ENCODE measurements at places on chromosomes 13 and 19.

DNA sequence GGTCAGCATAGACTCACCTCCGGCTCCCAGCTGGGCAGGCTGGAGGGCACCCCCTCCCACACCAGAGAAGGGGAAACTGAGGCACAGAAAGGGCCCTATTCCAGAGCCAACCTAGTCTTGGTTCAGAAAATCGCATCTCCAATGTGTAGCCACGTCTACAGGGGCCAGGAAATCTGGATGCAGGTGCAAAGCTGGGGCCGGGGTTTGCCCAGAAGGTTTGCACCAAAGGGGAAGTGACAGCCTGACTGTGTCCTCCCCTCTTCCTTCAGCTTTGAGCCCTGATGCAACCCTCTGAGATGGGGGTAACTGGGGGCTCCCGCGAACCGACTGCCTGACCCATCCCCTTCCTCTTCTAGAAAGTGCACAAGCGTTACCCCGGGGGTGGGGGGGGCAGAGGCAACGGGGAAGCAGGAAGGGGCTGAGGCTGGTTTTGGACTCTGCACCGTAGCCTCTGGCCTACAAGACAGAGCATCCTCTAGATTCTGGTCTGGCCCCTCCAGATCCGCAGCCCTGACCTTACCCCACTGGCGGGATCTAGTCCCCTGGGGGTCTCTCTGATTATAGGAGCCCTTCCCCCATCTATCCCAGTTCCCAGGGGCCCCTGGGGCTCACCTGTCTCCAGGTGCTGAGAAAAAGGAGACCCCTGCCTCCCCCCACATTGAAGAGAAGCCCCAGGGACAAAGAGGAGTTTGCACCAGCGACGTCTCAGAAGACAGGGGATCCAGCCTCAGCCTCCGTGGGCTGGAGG lies 1.1 kb upstream of the ONECUT3 start:
- DNase-seq, result no peak

- DNase-seq, result no peak
Observed at GRCh38 chr13:108573455-108573854, 56.0 kb upstream of the MYO16 start.

DNA sequence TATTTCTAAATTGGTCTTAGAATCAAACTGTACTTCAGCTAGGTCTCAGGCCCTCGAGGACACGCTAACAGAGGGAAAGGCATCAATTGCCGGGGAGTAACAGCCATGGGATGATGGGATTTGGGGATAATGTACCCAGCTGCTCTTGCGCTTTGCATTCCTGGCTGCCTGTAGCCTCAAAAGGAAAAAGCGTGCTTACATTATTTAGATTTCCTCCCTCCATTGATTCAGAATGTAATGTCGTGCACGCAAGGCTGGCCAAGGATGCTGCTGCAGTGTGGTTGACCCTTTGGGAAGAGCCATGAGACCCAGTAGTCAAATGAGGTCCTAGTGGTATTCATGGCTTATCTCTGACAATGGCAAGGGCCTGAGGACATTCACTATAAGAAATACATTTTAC lies 95.1 kb downstream of the SLC7A1 start:
- no peak for DNase-seq

DNA sequence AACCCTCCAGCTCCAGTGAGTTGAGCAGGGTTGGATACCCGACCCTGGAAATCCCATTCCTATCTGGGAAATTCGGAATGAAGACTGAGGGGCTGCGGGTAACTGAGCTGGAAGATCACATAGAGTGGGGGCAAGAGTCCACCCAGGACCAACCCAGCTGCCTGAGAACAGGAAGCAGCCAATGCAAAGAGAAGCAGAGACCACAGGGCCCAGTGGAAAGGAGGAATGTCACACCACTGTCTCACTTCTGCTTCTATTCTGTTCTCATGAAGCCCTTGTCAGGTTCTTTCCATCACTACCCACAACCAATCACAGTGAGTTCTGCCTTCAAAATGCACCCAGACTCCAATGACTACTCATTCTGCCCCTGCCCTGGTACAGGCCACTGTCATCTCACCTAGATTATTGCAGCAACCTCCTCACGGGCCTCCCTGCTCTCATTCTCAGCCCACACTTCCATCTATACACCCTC lies 15.3 kb downstream of the DYRK1B start:
- DNase-seq, result no peak

GRCh38 chr13:100476963-100477362 lies 111.6 kb downstream of the GGACT start:
- DNase-seq, result no peak

GRCh38 chr19:810883-811489 lies 10.8 kb downstream of the PLPPR3 start:
- no peak for DNase-seq

GRCh38 chr13:42274386-42275097 lies 2.6 kb downstream of the AKAP11 start:
- DNase-seq, result no peak

GRCh38 chr13:30712536-30713532 lies 22.5 kb upstream of the ALOX5AP start:
- DNase-seq, result no peak

DNA sequence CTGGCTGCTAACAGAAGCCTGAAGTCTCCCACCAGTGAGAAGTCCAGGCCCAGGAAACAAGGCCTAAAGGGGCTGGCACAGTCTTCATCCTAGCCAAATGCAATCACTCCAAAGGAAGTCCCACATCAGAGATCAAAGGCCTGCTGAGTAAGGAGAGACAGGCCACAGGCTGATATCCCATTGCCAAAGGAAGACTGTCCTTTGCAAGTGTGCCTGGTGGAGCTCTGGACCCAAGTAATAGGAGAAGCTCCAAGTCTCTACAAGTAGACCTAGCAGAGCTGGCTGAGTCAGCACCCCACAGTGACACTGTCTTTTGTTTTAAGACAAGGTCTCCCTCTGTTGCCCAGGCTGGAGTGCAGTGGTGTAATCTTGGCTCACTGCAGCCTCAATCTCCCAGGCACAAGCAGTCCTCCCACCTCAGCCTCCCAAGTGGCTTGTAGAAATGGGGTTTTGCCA lies 4.5 kb downstream of the DBP start:
- no peak for DNase-seq

DNA sequence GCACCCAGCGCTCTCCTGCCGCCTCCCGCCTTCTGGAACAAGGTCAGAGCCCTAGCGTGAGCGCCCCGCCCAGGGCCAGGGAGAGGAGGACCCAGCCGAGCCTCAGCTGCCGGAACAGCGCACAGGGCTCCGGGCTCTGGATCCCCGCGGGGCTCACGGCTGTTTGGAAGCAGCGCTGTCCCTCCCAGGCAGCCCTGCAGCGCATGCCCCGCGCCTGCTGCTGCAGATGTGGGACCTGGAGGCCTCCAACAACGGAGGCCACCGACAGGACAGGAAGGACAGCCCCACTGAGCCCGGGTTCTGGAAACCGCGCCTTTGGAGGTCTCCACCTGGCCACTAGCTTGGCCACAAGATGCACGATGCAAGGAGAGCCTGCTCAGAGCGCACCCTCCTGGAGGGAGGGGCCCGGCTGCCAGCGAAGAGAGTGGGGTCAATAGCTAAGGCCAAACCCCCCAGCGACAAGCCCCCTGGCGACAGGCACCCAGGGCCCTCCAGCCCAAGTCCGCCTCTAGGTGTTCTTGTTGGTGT lies 12.6 kb downstream of the ZSCAN18 start:
- DNase-seq, result no peak

DNA sequence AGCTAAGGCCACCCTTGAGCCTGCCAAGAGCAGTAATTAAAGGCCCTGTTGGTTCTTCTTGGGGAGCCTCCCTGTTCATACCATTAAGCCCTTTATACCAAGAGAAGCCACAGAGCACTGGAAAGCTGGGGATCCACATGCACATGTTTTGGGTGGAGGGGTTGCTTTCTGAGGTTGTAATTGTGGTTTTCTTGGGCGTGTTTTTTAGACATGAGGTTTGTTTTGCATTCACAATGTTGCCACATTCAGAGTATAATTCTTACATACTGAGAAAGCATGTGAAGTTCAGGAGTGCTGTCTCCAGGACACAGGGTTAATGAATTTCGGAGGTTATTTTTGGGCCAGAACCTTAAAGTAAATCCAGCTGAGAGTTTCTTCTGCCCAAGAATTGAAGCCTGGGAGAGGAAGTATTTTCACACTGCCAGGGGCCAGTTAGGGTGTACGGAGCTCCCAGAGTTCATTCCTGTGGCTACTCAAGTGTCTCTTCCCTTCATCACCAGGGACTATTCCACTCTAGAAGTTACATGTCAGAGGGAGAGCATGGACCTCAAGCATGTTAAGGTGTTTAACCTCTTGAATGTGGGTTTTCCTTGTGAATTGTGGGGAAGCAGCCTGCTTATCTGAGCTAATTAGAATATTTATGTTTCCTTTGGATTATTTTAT lies 37.0 kb downstream of the ZNF136 start:
- DNase-seq, result no peak

- DNase-seq, result no peak
Observed at GRCh38 chr13:22189176-22190048, 518.5 kb downstream of the FGF9 start.

- DNase-seq, result no peak
Observed at GRCh38 chr19:17184371-17184841, 30.8 kb upstream of the USE1 start.

GRCh38 chr13:20714563-20715329 lies 11.2 kb downstream of the IL17D start:
- DNase-seq, result peak; percentile 98

DNA sequence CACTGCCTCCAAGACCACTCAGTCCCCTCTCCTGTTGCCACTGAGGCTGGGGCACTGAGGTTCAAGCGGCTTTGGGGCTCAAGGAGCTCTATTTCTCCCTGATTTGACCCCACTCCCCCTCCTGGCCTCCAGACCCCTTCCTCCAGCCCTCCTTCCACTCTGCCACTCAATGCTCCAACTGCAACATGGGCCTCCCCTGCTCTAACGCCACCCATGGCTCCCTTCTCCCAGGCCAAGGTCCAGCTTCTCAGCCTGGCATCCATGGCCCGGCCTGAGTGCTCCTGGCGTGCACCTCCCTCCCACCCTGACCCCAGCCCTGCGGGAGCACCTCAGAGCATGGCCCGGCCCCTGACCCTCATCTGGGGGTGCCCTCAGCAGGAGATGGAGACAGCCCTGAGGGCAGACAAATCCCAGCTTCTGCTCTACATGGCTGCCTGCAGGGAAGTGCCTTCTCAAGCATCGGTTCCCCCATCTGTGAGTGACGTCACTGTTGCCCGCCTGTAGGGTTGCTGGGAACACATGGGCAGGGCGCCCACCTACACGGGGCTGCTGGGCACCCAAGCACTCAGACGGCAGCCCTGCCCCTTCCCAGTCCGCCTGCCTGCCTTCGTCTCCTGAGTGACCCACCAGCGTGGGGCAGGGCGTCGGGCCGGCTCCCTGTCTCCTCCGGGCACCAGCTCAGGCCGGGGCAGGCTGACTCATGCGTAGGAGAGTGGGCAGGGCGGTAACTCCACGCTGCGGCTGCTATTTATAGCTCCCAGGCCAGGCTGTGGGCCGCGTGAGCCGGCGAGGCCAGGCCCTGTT lies 1.6 kb upstream of the DIRAS1 start:
- DNase-seq, result no peak

- no peak for DNase-seq
Observed at GRCh38 chr19:47492137-47492533, 8.1 kb upstream of the KPTN start.

GRCh38 chr19:47266401-47266941 lies 8.2 kb upstream of the INAFM1 start:
- DNase-seq, result no peak

- DNase-seq, result no peak
Observed at GRCh38 chr19:35868172-35868822, at the start of gene APLP1. APLP1 (plus strand) TSS chr19:35868574; CDS start chr19:35868637, 63 bp downstream.

DNA sequence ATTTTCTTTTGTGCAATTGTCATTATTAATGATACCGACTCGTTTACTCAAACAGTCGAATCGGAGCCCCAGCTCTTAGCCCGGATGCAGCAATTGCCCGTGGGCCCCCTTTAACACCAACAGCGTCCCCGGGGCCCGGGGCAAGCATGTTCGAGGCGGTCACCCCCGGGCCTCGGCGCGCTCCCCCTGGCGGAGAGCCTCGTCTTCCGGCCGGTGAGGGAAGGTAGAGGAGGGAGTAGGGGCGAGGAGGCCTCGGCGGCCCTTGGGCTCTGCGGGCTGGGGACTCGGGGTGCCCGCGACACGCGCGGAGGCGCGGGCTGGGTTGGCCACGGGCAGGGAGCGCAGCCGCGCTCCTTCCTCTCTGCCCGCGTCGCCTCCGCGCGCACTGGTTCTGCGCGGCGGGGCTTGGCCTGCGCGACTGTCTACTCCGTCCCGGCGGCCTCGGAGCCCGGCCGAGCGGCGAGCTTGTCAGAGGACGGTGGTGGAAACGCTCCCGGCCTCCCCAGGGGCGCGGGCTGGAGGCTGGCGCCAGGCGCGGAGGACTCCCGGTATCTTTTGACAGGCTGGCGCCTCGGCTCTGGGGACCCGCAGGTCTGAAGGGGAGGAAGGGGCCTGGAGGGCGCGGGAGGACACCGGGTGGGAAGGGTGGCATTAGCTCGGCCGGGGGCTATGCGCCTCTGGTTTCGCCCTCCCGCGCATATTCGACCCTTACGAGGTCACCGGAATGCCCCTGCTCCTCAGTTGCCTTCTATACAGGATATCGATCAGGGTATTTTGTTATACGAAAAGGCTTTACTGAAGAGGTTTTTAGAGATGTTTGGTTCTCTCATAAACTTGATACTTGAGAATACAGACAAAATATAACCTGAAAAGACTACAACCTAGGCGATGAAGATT lies 1.5 kb downstream of the BIVM start:
- peak; percentile 32 for DNase-seq

DNA sequence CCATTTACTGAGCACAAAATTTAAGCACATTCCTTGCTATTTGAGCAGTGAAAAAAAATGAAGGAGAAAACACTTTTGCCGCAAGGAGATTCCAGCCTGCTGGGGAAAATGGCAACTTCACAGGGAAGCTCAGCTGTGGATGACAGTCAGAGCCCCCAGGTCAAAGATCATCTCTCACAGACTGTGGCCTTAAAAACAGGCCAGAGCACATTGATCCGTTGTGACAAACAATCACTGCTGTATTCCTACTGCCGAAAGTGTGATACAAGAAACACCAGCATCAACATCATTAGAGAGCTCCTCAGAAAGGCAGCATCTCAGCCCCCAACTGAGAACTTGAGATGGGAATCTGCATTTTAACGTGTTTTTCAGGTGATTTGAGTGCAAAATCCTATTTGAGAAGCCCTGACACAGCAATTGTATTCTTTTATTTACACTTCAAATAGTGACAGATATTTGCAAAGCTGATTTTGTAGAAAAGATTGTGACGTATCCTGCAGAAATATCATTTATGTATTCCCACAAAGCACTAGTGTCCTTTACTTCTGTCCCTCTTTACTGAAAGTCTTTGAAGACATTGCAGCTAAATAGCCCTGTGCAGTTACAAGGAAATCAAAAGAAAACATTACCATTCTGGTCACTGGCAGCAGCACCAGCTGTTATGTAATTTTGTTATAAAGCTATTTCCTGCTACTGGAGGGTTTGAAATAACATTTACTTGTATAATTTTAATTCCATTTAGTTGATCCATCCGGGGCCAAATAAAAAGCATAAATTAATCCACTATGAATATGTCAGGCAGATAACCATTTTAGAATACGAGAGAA lies 652.0 kb downstream of the LIG4 start:
- DNase-seq, result peak; percentile 4

DNA sequence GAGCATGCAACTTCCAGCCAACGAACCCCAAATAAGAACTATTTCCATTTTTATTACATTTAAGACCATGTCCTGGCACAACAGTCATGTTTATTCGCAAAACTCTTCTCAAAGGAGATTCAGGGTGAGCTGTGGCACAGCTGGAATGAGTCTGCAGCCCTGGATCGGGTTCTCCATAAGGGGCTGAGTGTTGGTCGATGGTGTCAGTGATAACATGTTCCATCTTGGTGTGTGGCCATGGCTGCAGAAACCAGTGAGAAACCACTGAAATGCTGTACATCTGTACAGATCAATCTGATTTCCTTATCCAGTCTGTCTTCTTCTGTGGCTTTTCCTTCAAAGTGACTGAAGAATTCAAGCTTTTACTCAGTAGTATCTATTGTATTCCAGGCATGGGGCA lies 15.2 kb downstream of the FAM124A start:
- DNase-seq, result no peak

Measured in astrocyte of the cerebellum (primary cell).